ENCODE measurements at places on chromosomes 16 and 17.

DNA sequence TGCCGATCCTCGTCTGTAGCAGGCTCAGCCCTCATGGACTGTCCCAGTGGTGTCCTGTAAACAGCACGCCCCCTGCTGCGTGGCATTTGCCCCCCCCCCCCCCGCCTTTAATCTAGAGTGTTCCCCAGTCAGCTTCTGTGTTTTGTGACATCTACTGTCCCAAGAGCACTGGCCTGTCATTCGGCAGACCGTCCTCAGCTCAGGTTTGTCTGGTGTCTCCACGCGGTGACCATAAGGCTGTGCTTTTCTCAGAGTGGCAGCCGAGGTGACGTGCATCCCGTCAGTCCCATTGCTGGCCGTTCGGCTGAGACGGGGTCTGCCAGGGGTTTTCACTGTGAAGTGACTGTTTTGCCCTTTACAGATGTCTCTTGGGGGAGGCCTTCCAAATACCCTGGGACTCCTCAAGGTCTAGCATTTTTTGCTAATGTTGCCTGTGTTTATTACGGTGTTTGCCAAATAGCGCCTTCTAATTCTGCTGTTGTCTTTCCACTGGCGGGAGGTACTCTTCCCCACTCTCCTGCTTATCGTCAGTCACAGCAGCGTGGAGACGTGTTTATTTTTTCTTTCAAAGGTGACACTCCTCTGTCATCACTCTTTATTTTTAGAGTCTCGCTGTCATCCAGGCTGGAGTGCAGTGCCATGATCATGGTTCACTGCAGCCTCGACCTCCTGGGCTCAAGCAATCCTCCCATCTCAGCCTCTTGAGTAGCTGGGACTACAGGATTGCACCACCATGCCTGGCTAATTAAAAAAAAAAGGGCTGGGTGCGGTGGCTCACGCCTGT is 5.7 kb upstream of the MRPL12 start:
- no peak for DNase-seq

GRCh38 chr16:84362471-84362941 is 5.8 kb upstream of the ATP2C2 start:
- no peak for DNase-seq

GRCh38 chr17:19928299-19928698 is 49.3 kb downstream of the AKAP10 start:
- DNase-seq: no peak

DNA sequence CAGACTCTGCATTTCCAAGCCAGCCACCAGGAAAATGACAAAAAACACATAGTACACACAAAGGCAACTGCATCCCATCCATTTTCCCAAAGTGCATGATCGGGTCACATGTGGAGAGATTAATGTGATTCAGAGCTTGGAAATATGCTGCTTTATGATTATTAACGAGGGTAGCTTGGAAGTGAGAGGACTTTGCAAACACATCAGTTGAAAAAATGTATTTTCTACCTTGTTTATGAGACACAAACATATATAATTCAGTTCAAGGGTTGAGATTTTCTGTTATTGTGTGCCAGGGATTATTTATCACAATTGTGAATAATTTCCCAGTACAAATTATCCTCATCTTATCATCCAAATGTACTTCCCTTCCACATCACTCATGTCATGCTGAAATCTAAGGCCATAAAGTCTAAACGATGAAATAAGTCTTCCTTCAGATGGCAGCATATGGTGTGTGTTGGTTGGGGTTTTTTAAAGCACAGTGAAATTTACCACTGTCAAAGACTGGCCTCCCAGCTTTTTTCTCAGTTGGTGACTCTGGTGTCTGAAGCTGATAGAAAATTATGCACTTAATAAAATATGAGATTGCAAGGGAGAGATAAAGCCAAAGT is 104.7 kb upstream of the ADAMTS18 start:
- no peak for DNase-seq

DNA sequence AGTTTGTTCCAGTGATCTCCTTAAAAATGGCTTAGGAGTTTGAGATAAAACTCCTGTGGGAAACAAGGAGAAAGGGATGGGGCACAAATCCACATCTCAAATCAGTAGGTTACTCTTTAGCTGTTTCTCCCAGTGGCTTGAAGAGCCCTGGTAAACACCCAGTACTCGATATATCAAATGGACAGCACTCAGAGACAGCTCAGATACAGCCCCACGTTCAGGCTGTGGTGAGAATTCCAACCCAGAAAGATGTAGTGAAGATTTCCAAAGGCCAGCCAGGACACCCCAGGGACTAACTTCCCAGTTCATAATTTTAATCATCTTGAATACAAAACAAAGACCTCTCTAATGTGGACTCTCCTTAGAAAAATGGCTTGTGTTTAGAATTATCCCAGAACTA is 6.4 kb upstream of the VEZF1 start:
- no peak for DNase-seq

- DNase-seq: peak; percentile 69
These were observed 4.4 kb upstream of the HOXB5 start for GRCh38 chr17:48597778-48598631.

- DNase-seq: no peak
These were observed 6.3 kb upstream of the HOXB2 start for GRCh38 chr17:48551214-48551555.

GRCh38 chr17:19718613-19719354 is 2.4 kb upstream of the SLC47A2 start:
- no peak for DNase-seq

GRCh38 chr16:29734786-29735185 is 11.0 kb downstream of the C16orf54 start:
- peak; percentile 87 for DNase-seq

GRCh38 chr16:1770328-1771187 is 785 bp downstream of the NME3 start:
- DNase-seq: peak; percentile 76

- DNase-seq: no peak
These were observed 7.7 kb downstream of the GIT1 start for GRCh38 chr17:29581583-29582253.

GRCh38 chr16:4603624-4604170 is 11.0 kb downstream of the UBALD1 start:
- no peak for DNase-seq

DNA sequence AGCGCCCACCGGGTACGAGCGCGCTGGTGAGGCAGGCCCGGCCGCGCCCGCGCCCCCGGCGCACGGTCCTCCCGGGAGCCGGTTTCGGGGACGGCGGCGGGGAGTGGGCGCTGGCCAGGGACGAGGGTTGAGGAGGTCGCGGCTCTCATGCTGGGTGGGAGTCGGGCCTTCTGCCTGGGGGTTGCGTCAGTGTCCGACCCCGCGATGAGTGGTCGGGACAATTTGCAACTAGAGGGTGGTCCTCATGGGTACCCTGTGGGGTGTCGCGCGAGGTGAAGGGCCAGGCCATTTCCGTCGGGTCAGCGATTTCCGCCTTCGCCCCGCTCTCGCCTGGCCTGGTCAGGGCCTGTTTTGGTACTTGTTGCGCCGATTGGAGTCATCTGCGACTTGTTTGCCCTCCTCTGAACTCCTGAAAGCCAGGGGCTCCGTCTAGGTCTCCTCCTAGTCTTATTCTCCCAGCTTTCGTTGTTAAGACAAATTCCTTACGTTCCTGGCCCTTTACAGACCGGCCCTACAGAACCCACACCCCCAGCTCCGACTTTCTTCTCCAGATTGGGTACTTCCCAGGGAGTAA is 14.9 kb downstream of the NAA60 start:
- no peak for DNase-seq

DNA sequence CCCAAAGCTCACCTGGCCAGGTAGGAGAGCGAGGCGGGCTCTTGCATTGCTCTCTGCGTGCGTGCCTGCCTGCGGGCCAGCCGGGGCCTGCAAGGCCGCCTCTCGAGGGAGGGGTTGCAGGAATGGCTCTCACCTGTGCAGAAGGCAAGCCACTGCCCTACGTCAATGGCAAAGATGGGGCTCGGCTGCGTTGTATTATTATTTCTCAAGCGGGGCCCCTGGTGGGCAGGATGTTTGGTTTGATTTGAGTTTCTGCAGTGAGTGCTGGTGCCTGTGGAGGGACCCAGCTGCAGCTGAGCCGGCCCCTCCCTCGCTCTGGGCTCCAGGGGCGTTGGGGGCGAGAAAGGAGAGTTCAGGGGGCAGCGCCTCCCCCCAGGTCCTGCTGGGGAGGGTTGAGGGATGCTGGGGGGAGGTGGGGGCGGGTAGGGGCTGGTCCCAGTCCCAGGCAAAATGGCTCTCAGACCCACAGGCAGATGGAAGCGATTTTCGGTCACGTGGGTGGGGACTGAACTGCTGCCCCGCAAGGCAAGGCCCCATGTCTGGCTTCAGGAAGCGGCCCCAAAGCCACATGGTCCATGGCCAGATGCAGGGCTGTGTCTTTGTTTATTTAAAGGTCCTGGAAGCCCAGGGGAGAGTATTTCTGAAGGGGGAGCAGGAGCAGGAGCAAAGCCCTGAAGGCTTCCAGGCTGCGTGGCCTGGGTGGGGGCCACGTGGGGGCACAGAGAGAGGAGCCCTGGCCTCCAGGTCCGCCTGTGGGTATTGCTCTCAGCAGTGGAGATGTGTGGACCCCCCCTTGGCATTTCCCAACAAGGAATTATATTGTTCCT is 338.8 kb downstream of the SEC14L1 start:
- DNase-seq: no peak

DNA sequence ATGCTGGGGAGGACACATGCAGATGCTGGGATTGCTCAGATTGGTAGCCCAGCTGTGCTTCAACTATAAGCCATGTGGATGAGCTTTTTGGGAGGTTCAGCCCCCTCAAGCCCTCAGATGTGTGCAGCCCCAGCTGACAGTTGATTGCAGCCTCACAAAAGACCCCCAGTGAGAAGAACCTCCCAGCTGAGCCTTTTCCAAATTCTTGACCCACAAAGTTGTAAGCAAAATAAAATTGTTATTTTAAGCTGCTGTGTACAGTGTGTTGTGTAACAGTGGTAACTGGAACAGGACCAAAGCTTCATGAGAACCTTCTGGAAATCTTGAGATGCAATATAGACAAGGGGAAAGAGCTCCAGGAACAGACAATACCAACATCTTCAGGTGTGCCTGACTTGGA is 156.8 kb upstream of the IRX3 start:
- DNase-seq: no peak

- peak; percentile 90 for DNase-seq
These were observed 898 bp downstream of the SNAI3 start for GRCh38 chr16:88685156-88686061.

DNA sequence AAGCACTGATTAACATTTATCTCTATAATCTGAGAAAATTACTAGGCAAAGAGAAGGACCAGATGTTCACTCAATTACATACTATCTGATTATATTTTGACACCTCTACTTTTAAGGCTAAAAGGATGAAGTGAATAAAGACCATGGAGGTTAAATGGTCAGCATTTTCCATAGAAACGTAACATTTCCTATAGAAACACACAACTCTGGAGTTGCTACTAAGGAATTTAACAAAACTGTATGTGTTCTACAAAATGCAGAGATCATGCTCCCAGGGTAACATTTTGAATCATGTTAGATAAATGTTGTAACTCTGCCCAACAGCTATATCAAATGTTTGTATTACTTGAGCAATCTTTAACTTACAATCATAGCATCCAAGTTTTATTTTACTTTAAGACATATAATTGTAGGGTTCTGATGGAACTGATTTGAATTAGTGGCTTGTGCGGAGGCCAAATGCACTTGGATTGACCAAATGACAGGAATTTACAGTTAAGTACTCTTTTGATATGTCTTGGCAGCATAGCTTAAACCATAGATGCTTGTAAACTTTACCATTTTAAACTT is 97.7 kb downstream of the RPGRIP1L start:
- DNase-seq: no peak

GRCh38 chr17:59466946-59467801 is 98.2 kb upstream of the DHX40 start:
- DNase-seq: no peak

DNA sequence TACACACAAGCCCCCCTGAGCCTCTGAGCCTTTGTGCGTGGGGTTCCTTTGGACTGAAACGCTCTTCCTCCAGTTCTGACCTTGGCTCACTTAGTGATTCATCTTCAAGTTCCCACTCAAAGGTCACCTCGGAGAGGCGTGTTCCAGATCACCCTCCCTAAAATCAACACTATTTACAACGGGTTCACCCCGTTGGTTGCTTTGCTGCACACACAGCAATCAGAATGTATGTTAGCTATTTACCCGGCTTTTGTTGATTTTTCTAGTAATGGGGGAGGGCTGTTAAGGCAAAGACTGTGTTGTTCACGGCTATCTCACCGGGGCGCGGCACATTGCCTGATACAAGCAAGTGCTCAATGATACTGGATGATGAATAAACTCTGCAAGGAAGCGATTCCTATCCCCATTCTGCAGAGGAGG is 977 bp downstream of the NAGPA start:
- DNase-seq: peak; percentile 40

DNA sequence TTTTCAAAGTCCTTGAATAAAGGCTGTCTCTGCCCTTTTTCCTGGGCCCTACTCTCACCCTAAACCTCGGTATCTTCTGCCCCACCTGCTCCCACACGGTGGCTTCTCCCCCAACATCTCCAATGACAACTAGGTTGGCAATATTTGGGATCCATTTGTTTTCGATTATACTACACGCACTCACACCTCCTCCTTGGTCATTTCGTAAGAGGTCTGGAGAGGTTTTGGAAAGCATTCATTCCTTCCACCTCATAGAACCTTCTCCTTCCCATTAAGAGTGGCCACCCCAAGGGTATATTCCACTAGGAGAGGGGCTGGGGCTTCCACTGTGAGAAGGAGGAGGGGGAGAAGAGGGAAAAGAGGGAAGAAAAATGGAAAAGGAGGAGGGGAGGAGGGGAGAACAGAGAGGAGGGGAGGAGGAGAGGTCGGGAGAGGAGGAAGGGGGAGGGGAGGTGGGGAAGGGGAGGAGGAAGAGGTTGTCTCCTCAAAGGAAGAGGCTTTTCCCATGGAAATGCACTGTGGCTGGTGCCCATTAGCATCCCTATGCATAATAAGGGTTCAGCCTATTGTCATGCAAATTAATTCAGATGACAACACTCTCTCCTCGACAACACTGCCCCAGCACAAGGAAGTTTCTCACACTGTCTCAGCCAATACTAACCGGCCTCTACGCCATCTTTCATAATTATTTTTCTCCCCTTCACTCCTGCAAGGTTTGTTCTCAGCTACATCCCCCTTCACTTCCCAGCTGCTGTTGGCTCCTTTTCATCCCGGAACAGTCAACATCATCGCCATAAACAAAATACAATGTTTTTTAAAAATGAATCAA is 30.0 kb downstream of the SOX9 start:
- no peak for DNase-seq

DNA sequence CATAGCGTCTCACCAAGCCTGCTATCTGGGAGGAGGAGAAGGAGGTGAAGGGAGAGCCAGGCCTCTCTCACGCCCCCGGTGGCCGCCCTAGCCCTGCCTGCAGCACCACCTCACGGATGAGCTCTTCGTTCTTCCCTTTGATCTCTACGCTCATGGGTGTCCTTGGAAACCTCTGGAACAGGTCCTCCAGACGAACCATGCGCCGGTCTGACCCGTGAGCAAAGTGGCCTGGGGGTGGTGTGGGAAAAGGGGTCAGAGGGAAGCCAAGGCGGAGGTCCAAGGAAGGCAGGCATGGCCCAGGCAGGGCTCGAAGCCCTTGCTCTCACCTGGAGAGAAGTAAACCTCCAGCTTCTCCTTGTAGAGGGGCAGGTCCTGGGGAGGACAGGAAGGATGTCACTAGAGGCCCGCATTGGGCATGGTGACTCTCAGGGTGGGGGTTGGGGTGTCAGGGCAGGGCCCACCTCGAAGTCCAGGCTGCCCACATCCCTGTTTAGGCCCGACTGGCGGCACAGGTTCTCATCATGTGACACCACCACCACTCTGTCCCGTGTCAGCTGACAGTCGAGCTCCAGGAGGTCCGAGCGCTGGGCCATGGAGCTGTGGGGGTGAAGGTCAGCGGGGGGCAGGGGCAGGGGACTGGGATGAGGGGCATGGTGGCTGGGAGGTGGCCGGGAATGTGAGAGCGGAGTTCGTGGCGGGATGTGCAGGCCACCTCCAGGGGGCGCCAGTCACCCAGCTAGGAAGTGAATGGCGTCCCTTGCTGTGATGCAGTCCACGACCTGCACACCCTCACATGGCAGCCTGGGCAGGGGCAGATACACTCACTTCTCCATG is 923 bp downstream of the GDPD3 start:
- DNase-seq: peak; percentile 57
